Activated CD4-positive, CD25-positive, alpha-beta regulatory T cell (primary cell): ENCODE measurements at places on chromosomes 3 and 15.

- no peak for DNase-seq
These were observed 176.3 kb upstream of the ZBTB20 start for GRCh38 chr3:115323380-115323779.

DNA sequence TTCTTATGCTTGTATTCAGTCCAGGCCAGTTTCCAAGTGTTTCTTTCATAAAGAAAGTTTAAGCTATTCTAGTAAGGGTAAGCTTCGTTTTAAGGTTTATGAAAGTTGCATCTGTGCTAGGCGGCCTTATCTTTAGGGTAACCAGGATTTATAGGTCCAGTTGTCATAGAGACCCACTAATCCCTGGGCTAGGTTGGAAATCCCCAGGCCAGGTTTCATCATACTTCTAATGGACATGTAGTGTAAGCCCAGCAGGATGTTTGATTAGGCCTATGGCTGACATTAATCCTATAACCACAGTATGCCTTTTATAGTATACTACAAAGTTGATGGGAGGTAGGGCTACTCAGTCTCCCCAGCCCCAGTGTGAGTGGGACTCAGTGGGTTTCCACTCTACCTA, 312.4 kb downstream of the CACNA2D3 start:
- no peak for DNase-seq

GRCh38 chr3:122146466-122146865, 37.0 kb upstream of the CASR start:
- DNase-seq: no peak

- DNase-seq: no peak
These were observed 172.2 kb upstream of the TSPAN3 start for GRCh38 chr15:77243135-77243534.

DNA sequence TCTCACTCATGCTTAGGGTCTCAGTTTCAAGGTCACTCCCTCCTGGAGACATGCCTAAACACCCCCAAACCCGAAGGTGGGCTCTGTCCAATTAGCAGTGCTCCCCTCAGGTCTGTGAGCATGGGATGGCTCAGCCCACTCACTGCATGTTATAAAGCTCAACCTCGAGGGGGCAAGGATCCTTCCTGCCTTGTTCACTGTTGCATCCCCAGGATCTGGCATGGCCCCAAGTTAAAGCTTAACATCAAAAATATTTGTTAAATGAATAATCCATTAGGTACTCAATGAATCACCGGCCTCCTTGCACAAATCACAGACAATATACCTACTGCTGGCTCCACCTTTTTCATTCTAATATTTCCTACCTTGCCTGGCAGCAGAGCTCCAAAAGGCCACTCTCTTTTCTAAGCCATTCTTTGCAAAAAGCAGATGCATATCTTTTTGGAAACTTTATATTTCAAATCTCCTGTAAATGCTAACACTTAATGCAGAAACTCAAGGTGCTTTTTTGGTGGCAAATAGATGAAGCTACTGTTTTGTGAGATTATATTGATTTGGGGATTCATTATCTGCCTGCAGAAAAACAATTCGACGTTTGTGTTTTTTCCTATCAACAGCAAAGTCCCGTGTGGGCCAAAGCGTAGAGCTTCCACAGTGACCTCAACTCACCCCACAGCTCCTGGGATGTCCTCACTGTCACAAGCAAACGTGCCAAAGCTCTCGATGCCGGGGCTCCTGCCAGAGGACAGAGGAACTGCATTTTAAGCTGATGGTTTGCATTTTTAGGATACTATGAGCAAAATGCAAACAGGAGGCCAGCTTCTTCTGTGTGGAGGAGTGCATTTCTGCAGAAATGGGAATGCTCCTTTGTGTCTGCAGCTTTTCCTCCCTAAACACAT, 35.4 kb downstream of the PCOLCE2 start:
- no peak for DNase-seq

DNA sequence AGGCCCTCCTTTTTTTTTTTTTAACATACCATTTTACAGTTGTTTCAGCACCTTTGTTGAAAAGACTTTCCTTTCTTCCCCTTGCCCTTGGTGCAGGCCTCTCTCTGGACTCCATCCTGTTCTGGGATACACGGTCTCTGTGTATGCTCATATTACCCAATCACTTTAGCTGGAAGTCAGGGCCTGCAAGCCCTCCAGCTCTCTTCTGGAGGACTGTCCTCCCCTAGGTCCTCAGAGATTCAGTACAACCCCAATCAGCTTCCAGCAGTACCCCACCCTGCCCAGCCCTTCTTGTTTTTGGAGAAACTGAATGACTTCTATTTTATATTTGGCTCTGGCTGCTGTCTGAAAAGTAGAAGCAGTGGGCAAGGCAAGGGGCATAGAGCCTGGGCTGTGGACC, 270.8 kb downstream of the KLF13 start:
- no peak for DNase-seq

GRCh38 chr15:69154078-69154477, 6.4 kb upstream of the GLCE start:
- DNase-seq: no peak

GRCh38 chr3:98732286-98733052, 30.7 kb upstream of the ST3GAL6 start:
- DNase-seq: no peak

DNA sequence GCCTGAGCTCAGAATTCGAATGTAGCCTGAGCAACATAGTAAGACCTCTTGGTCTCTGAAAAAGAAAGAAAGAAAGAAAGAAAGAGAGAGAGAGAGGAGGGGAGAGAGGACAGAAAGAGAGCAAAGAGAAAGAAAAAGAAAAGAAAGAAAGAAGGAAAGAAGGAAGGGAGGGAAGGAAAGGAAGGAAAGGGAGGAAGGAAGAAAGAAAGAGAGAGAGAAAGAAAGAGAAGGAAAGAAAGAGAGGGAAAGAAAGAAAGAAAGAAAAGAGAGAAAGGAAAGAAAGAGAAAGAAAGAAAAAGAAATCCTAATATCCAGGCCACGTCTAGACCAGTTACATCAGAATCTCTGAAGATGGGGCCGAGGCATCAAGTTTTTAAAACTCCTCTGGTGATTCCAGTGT, 50.7 kb downstream of the PPM1L start:
- DNase-seq: no peak

DNA sequence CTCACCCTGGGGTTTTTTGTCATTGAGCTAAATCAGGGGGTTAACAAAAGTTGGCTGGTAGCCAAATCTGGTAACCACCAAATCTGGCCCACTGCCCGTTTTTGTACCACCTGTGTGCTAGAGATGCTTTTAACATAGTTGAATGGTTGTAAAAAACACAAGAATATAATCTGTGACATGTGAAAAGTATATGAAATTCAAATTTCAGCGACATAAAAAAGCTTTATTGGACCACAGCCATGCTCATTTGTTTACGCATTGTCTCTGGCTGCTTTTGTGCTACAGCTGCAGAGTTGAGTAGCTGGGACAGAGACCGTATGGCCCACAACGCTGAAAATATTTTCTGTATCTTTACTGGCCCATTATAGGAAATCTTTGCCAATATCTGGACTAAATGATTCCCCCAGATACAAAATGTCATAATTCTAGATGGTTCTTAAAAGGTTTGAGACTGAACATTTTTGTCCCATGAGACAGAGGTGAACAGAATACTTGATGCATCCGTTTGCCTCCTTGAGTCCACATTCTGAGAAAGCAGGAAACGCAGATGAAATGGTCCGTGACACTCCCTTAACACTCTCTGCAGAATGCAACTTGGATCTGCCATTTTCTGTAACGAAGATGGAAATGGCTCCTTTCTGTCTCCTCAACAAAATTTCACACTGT, 120.9 kb upstream of the PDZRN3 start:
- DNase-seq: no peak

- DNase-seq: no peak
These were observed 39.3 kb upstream of the HDC start for GRCh38 chr15:50304836-50305235.
